A549 treated with GW870086 at 1 μM for 4 hours (cell line): ENCODE measurements at places on chromosomes 1 and 21. TPM values are rescaled to one million over a fixed set of nuclear protein-coding genes. Genes with fewer than 3 reads are reported as not detected.

DNAJC28 gene
- 0.17 to 0.49 TPM (median 0.29 TPM) in 5 replicates for total RNA-seq

KCNA3 gene
- total RNA-seq, result not detected in 5 replicates

PITHD1 gene
- total RNA-seq, result 26.4 to 34.3 TPM (median 30.6 TPM) in 5 replicates

LCE2B gene
- not detected in 5 replicates for total RNA-seq

NFASC gene
- 0.89 to 1.5 TPM (median 1.1 TPM) in 5 replicates for total RNA-seq

GJA9 gene
- 0.06 to 0.08 TPM (median 0.07 TPM) in 3 of 5 replicates, not detected in the others for total RNA-seq

OR4F16 gene
- not detected in 5 replicates for total RNA-seq

SNRPE gene
- 155 to 274 TPM (median 263 TPM) in 5 replicates for total RNA-seq

SLC45A3 gene
- 4.5 to 6.3 TPM (median 5.7 TPM) in 5 replicates for total RNA-seq

TACSTD2 gene
- not detected in 5 replicates for total RNA-seq

SYT6 gene
- total RNA-seq, result 0.25 to 0.89 TPM (median 0.46 TPM) in 5 replicates

SNAP47 gene
- total RNA-seq, result 27.1 to 29.3 TPM (median 28.1 TPM) in 5 replicates

S100A1 gene
- total RNA-seq, result 0.62 to 0.80 TPM (median 0.73 TPM) in 4 of 5 replicates, not detected in the other

S100A6 gene
- total RNA-seq, result 3,721 to 4,200 TPM (median 3,795 TPM) in 5 replicates
